ENCODE measurements at places on chromosomes 7 and 10. TPM values are rescaled to one million over a fixed set of nuclear protein-coding genes. Genes with fewer than 3 reads are reported as not detected.

ZNF775 gene
- 3.3 TPM for total RNA-seq

TLL2 gene
- total RNA-seq: 0.06 TPM

ZNF862 gene
- 10.0 TPM for total RNA-seq

TMEM26 gene
- total RNA-seq: 12.2 TPM

CCDC7 gene
- 12.4 TPM for total RNA-seq

PRPF18 gene
- total RNA-seq: 36.2 TPM

AKR1C8 gene
- not detected for total RNA-seq

CFAP70 gene
- total RNA-seq: 1.6 TPM

GRM3 gene
- total RNA-seq: not detected

CTAGE4 gene
- 0.66 TPM for total RNA-seq

MCM10 gene
- total RNA-seq: 5.2 TPM

LARP4B gene
- 26.4 TPM for total RNA-seq

PTF1A gene
- not detected for total RNA-seq

NEUROG3 gene
- not detected for total RNA-seq

DEPP1 gene
- total RNA-seq: 79.2 TPM

LAMB1 gene
- 614 TPM for total RNA-seq

ACSM6 gene
- not detected for total RNA-seq

CALHM3 gene
- total RNA-seq: not detected

TRIM74 gene
- 0.06 TPM for total RNA-seq

EEPD1 gene
- 6.9 TPM for total RNA-seq

OR2A42 gene
- total RNA-seq: 0.06 TPM

SEMA3C gene
- 39.1 TPM for total RNA-seq

TWIST1 gene
- total RNA-seq: 31.2 TPM

JCAD gene
- 17.1 TPM for total RNA-seq

BICC1 gene
- 66.3 TPM for total RNA-seq

SEMA3E gene
- 0.06 TPM for total RNA-seq

HGF gene
- 792 TPM for total RNA-seq

SSC4D gene
- total RNA-seq: 0.56 TPM

MEOX2 gene
- total RNA-seq: 18.0 TPM

ADCYAP1R1 gene
- total RNA-seq: under 0.01 TPM

SEMA3D gene
- total RNA-seq: 18.9 TPM

CNPY1 gene
- total RNA-seq: not detected

BUD23 gene
- total RNA-seq: 73.7 TPM

CTAGE15 gene
- 0.13 TPM for total RNA-seq

SAP25 gene
- not detected for total RNA-seq

LIPA gene
- 57.8 TPM for total RNA-seq

Measured in aortic smooth muscle cell (primary cell).